Glomerular endothelial cell (primary cell): ENCODE measurements at places on chromosomes 4 and X. TPM values are rescaled to one million over a fixed set of nuclear protein-coding genes. Genes with fewer than 3 reads are reported as not detected.
A peak's percentile ranks its signal among the peaks of the same experiment; 100 is the strongest.

- DNase-seq = no peak
Observed at GRCh38 chrX:30008031-30008430, 207.3 kb upstream of the MAGEB2 start.

- no peak for DNase-seq
Observed at GRCh38 chr4:31058656-31059055, 338.5 kb downstream of the PCDH7 start.

GRCh38 chr4:171985129-171985528, 171.9 kb downstream of the GALNTL6 start:
- no peak for DNase-seq

GRCh38 chrX:110218591-110218990, 99.3 kb downstream of the AMMECR1 start:
- no peak for DNase-seq

GRCh38 chrX:16160729-16161128, 6.6 kb upstream of the MAGEB17 start:
- DNase-seq = peak; percentile 9

- DNase-seq = no peak
Observed at GRCh38 chrX:12956704-12957534, 18.0 kb upstream of the TMSB4X start.

GRCh38 chrX:13607996-13608365, 38.6 kb downstream of the EGFL6 start:
- no peak for DNase-seq

- no peak for DNase-seq
Observed at GRCh38 chrX:154359362-154360154, 14.9 kb downstream of the FLNA start.

GRCh38 chrX:24081661-24082154, 27.0 kb downstream of the EIF2S3 start:
- no peak for DNase-seq

GRCh38 chrX:87299563-87300160, 217.9 kb upstream of the KLHL4 start:
- peak; percentile 9 for DNase-seq

GRCh38 chr4:40502220-40502619, 127.4 kb downstream of the RBM47 start:
- DNase-seq = no peak

DNA sequence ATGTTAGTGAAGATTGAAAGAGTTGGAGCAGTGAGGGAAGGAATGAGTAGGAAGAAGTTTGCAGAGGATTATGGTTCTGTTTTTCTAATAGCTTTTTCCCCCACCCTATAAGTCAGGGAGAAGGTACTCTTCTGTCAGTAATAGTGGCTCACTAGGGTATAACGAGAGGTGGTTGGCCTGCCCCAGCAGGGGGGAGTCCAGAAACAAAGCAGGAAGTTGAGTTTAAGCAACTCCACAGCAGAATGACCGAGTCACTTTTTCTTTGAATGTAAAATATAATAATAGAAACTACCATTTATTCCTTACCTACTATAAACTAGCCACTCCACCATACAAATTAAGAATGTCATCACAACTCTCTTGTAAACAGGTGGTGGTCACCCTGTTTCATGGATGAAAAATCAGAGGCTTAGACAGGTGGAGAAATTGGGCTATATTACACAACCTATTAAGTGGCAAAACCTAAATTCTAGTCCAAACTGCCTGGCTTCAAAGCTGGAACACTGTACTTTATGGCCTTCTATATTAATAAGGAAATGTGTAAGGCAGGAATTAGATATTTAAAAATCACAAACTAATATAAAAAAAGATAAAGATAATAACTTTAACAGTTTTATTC, 21.9 kb downstream of the AP1AR start:
- DNase-seq = no peak

DNA sequence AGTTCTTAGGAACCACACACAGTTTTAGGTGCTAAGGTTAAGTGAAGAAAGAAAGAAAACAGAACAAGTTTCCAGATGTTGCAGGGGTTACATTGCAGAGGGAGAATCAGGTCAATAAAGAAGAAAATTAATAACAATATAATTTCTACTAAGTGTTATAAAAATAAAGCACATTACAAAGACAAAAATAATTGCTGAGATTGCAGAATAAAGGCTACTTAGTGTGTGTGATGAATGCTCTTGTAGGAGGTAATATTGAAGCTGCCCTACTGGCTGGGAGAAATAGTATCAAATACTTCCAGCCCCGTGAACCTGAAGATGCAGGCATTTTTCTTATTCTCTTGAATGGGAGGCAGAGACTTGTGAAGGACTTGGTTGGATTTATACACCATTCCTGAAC, 33.2 kb upstream of the FAM9A start:
- no peak for DNase-seq

DNA sequence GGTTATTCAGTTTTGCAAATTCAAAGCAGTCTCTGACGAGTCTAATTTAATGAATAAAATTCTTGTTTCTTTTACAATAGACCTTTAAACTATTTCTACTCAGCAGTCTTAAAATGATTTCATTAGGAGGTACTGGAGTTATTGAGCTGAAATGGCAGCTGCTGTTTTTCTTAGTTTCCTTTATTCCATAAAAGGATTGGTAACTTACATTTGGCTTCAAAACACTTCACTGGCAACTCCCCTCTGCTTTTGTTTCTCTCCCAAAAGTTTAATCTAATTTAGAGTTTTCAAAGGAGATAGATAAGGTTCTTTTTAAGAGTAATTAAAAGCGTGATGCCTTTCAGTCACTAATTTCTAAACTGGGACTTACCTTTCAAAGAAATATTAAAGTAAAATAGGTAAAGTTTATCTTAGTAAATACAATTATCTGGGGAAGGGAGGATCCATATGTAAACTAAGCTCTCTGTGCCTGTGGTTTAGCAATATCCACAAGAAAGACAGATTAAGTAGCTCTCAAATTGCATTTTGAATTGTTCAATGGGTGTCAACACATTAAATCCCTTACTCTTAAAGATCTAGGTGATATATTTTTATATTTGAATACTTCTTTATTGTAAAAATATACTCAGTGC, 17.1 kb upstream of the PCDH10 start:
- DNase-seq = no peak

- no peak for DNase-seq
Observed at GRCh38 chrX:41167888-41168287, 82.6 kb downstream of the USP9X start.

DNA sequence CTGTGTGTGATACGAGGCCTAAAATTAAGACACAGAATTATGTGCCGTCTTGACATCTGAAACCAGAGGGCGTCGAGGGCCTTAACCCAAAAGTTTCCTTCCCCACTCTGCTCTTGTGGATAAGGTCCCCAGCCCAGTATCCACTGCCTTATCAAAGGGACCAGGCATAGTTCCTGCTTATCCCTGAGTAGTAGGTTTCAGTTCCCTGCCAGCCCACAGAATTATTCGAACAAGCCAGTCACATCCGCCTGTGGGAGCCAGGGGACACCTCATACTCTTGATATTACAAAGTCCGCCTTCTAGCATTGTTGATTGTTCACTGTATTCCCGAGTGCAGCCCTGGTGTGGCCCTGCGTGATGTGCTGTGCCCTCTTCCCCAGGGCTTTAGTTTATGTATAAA, 5.4 kb upstream of the MMRN1 start:
- no peak for DNase-seq

DNA sequence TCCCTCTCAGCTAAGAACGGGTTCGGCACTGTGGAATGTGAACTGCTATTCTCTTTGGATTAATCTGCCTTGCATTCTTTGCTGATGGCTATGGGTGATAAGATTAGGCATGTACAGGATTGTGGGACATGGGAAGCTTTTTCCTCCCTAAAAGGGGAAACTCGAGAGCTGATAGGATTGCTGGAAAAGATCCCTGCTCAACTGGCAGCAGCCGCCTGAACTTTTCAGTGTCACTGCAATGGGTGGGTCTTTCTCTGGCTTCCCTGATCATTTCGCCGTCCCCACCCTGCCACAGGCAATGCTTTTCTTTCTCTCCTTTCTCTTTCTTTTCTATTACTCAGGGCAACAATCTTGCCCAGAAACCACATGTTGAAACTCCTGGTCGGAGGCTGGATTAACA, 20.5 kb downstream of the PAGE2 start:
- no peak for DNase-seq

GRCh38 chr4:54548098-54548620, 109.6 kb upstream of the KIT start:
- no peak for DNase-seq

- DNase-seq = no peak
Observed at GRCh38 chr4:72553540-72554337, 15.3 kb downstream of the ADAMTS3 start.

DNA sequence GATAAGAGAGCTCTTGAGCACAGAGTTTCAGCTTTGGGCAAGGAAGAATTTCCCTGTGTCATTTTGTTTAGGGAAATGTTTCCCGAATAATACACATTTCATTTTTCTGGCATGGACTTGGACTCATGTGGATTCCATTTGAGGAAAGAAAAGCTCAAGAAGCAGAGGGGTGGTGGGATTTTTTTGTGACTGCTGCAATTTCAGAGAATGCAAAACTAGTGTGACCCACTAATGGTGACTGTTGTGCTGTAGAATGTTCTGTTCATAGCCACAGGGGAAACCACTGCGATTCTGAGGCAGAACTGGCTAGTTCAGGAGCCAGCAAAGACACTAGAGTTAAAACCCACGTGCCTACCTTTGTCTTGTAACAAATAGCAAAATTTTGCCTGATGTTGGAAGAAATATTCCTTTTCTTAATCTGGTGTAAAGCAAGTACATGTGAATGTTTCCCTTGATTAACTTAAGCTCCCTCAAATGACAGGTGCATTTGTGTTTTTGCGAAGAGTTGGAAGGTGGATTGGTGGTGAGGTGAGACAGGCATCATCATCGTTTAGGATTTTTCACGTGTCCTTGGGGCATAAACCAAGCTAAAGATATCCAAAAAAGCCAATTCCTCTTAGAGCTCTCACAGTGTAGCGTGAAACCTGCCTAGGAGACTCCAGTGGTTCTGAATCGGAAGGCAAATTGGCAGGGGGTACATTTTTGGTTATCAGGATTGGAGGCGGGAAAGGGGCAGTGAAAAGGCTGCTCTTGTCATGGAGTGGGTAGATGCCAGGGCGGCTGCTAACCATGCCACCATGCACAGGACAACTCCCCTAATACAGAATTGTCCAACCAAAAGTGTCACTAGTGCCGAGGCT, 38.0 kb upstream of the FAM9C start:
- no peak for DNase-seq

- DNase-seq = no peak
Observed at GRCh38 chr4:87409420-87409939, 12.9 kb upstream of the NUDT9 start.

DNA sequence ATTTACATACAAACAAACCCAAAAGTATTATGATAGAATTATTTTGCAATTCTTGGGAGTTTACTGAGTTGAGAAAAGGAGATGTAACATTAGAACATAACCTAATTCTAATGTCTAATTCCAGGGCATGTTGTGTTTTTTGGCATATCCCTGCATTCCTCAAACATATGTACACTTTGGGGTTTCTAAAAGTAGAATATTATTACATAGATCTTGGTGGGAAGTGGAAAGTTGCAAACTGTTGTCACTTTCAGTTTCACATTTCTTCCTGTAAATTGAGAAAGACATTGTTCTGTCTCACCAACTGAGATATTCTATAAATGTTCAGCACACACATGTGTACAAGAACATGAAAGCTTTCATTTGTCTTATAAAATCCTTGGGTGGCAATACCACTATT, 24.4 kb upstream of the GBA3 start:
- DNase-seq = no peak

GRCh38 chrX:75038925-75039324, 113.7 kb upstream of the NEXMIF start:
- no peak for DNase-seq

DNA sequence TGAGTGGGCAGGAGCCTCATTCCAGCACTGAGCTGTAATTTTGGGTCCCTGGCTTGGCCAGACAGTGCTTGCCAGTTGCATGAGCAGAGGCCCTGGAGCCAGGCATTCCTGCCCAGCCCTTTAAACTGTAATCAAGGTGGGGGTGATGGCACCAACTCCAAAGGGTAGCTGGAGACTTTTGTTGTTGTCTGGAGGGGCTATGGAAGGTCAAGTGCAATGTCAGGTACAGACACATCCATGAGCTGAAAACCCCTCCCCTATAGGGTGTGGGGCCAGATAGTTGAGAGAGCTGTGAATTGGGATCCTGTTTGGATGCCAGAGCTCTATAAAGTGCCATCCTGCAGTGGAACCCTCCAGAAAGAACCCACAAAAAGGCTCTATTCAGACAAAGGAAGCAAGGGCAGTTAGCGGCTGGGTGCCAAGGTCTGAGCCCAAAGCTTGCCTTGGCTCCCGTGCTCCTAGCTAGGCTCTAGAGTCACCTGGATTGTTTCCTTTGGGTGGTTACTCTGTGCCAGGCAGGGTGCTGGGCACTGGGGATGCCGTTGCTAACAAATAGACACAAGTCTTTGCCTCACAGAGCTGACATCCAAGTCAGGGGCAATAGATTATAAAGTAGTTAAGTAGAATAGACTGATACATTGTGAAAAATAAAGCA, 163.0 kb downstream of the EFNB1 start:
- DNase-seq = no peak

- DNase-seq = no peak
Observed at GRCh38 chrX:49959602-49960001, 37.2 kb downstream of the CLCN5 start.

GRCh38 chrX:129791336-129791735, 11.6 kb downstream of the SASH3 start:
- DNase-seq = no peak

DNA sequence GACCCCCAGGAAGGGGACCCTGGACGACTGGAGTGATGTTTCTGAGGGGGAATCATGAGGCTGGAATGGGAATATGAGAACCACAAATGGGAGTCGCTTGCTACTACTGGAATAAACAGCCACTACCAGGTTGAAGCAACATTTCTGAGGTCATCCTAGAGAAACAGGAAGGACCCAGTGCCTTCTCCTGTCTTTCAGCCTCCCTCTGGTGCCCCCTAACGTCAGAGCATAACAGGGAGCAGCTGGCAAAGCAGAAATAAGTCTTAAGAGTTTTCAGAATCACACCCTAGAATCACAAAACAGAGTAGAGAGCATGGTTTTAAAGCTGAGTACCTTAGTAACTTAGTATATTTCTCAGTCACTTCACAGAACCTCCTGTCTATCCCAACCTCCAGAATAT, 347.8 kb upstream of the PITX2 start:
- DNase-seq = no peak

Gene TACC3
- total RNA-seq = 26.7 and 40.1 TPM in 2 replicates

Gene LARP1B
- 11.5 and 16.7 TPM in 2 replicates for total RNA-seq

Gene FABP2
- total RNA-seq = not detected in 2 replicates

Gene ADGRG2
- total RNA-seq = not detected in 2 replicates

Gene HPSE
- 3.5 and 6.0 TPM in 2 replicates for total RNA-seq

Gene NPY1R
- total RNA-seq = 0.23 and 0.58 TPM in 2 replicates

Gene COL4A6
- 5.7 and 8.1 TPM in 2 replicates for total RNA-seq

Gene JADE3
- 9.9 and 10.5 TPM in 2 replicates for total RNA-seq

Gene PRSS12
- 0.53 and 1.7 TPM in 2 replicates for total RNA-seq

Gene CXCL6
- 2.2 and 5.8 TPM in 2 replicates for total RNA-seq

Gene ARX
- not detected in 2 replicates for total RNA-seq

Gene STARD8
- 7.5 and 12.7 TPM in 2 replicates for total RNA-seq

Gene NAP1L3
- 0.82 and 0.87 TPM in 2 replicates for total RNA-seq

Gene TMEM144
- 2.7 and 8.7 TPM in 2 replicates for total RNA-seq

Gene TEC
- total RNA-seq = 0.24 and 0.29 TPM in 2 replicates

Gene ZAR1
- total RNA-seq = not detected in 2 replicates
